ENCODE measurements at places on chromosomes 13 and 19. TPM values are rescaled to one million over a fixed set of nuclear protein-coding genes. Genes with fewer than 3 reads are reported as not detected.
A peak's percentile ranks its signal among the peaks of the same experiment; 100 is the strongest.

The TMEM238 gene
- polyA plus RNA-seq, result 8.1 TPM

The ACP7 gene
- polyA plus RNA-seq, result 0.13 TPM

The SIGLEC8 gene
- not detected for polyA plus RNA-seq

The CRYL1 gene
- polyA plus RNA-seq, result 462 TPM

The GPR183 gene
- polyA plus RNA-seq, result 1.7 TPM

The ZNF221 gene
- polyA plus RNA-seq, result 0.54 TPM

The FLT3LG gene
- 7.4 TPM for polyA plus RNA-seq

The CEACAM5 gene
- not detected for polyA plus RNA-seq

DNA sequence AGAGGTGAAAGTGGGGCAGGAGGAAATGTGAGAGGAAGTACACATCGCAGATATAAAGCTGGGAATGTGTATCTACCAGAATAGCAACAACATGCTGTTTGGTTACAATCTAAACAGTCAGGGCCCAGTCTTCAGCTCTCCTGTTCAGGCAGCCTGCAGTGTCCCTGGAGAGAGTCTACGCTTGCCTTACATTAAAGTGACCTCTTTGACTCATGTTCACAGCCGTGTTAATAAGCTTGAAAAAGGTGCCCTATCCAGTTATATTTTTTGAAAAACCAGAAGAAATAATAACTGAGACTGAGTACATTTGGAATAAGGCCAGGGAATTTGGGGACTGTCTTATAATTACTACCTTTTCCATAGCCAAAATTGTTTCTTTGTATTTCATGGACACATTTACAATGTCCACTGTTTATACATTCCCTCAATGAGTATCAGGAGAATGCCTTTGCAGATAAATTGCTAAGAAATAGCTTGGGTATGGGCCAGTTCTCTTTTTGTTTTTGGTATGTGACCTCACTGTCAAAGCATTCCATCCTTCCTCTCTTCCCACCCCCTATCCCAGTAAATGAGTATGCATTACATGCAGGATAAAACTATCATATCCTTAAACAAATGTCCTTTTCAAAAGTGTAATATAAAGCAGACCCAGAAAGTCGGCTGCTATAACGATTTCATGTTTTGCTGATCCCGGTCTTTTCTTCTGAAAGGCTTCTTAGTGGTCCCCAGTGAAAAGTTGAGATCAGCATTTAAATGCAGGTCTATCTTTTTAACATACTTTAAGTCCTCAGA, 82.6 kb downstream of the PCDH9 start:
- peak; percentile 35 for DNase-seq

DNA sequence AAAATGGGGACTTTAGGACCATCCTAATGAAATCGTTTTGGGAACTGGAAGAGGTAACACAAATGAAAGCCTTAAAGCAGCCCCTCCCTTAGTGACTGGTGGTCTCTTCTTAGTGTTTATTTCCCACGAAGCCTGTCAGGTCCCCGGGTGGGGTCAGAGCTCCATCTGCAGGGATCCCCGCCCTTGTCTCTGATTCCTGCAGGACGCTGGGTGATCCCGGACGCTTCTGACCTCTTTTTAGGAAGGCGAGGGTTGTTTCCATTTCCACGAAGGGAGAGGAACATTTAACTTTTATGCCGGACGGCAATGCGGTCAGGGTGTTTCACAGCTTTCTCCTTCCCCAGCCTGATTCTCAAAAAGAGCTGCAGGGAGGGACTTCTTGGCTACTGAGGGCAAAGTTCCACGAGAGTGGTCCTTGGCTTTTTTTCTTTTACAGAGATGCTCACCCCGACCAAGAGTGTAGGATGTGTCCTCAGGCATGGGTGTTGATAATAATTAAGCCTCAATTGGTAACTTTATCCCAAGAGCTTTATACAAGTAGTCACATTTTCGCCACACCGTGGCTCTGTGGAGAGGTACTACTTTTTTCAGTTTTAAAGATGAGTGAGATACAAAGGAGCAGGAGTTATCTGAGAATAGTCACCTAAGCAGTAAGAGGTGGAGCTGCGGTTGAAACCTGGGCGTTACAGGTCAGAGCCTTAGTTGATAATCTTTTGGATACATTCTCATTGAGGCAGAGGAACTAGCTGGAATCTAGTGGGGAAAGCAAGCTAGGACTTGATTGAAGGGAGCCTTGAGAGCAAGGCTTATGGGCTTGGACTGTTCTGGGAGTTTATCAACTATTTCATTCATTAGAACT, 813 bp downstream of the ZNF284 start:
- DNase-seq, result peak; percentile 29

DNA sequence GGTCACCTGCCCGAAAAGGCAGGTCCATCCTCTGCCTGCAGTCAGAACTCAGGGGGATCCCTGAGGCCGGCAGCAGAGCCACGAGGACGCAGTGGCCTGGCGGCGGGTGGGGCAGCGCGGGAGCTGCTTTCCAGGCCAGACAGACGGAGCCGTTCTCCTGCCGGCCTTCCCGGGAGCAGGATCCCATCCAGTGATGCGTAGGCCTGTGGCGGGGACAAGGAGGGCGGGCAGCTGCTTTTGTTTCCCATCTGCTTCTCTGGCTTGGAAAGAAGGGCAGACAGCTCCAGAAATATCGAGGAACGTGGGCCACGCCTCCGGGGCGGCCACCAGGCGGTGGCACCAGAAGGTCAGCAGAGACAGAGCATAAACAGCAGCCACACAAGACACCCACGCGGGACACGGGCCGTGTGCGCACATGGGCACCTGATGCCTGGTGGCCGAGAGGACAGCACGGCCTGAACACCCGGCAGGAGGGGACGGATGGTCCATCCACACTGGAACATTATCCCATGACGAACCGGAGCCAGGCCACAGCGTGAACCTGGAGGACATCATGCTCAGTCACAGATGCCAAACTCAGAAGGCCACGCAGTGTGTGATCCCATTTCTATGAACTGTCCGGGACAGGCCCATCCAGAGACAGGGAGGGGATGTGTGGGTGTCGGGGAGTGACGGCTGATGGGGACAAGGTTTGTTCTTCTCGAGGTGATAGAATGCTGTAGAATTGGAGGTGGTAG, 13.9 kb upstream of the MKNK2 start:
- DNase-seq, result peak; percentile 40

- DNase-seq, result no peak
Observed at GRCh38 chr19:15161028-15161984, 39.5 kb downstream of the NOTCH3 start.

- DNase-seq, result no peak
Observed at GRCh38 chr19:35207391-35207871, 21.1 kb downstream of the FAM187B start.

- peak; percentile 55 for DNase-seq
Observed at GRCh38 chr19:45152504-45153338, 8.1 kb downstream of the NKPD1 start.

DNA sequence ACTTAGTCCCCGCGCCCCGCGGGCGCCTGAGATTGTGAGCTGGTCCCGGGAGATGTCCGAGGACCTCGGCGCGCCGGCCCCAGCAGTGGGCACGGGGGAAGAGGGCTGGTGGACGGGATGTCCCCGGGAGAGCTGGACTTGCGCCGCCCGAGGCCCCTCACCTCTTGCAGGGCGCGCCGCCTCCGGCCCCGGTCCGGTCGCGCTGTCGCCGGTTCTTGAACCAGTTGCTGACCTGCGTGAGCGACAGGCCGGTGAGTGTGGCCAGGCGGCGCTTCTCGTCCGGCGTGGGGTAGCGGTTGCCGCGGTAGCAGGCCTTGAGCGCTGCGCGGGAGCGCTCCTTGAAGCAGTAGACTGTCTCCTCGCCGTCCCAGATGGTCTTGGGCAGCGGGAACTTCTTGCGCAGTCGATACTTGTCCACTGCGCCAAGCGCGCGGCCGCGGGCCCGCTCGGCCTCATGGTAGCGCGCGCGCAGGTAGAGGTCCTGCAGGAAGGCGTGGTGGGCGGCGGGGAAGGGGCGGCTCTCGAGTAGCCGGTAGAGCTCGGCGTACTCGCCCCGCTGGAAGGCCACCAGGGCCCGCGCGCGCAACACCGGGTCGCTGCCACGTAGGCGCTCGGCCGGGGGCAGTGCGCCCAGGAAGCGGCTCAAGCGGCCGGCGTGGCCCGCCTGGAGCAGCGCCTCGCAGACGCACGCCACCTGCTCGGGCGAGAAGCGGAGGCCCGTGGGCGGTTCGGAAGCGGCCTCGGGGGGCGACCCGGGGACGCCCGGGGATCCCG, 984 bp downstream of the SIX5 start:
- DNase-seq, result peak; percentile 75

DNA sequence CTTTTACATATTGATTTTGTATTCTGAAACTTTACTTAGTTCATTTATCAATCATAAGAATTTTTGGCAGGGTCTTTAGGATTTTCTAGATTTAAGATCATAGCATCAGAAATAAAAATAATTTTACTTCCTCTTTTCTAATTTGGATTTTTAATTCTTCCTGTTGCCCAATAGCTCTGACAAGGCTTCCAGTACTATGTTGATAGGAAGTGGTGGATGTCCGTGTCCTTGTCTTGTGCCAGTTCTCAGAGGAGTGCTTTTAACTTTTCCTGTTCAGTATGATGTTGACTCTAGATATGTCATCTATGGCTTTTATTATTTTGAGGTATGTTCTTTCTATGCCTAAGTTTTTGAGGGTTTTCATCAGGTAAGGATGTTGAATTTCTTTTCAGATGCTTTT, 7.7 kb upstream of the KIR2DL4 start:
- DNase-seq, result no peak

GRCh38 chr13:74367193-74367592, 233.0 kb upstream of the KLF12 start:
- no peak for DNase-seq

GRCh38 chr13:77430377-77430951, 103.6 kb upstream of the MYCBP2 start:
- no peak for DNase-seq

GRCh38 chr13:31408927-31409326, 209.2 kb downstream of the B3GLCT start:
- DNase-seq, result no peak

GRCh38 chr13:90943946-90944345, 403.5 kb upstream of the MIR17HG start:
- no peak for DNase-seq

GRCh38 chr13:45482571-45483173, 17.9 kb downstream of the COG3 start:
- peak; percentile 5 for DNase-seq

GRCh38 chr13:76663592-76664335, 222.4 kb downstream of the KCTD12 start:
- no peak for DNase-seq

- DNase-seq, result no peak
Observed at GRCh38 chr19:2187159-2187558, 23.4 kb downstream of the DOT1L start.

DNA sequence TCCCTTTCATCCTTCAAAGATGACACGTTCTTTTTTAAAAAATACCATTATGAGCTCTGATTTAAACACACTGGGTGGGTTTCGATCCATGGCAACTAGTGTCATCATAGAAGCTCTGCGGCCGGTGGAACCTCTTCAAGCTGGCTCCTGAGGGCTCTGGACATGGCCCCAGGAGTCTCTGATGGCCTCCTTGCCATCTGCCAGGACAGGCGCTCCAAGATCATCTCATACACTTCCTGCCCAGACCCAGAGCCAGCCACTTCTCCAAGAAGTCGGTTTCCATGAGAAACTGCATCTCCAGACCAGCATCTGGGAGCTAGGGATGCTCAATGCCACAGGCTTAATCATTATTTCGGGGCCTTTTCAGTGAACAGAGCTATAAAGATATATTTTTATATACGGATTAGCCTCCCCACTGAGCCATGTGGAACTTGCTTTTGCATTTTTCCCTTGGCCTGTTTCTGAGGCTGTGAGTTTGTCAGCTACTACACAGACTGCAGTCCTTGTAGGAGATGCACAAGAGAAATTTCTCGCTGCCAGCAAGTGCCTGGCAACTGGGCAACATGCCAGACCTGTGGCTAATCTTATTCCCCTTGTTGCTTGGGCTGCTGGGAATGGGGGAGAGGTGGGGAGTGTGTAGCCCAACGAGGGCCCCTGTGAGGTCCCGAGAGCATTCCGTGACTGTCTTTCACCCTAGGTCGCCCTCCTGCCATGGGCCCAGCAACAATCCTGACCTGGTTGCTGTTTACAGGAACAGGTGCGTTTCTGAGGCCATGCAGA, 15.9 kb downstream of the SUGP1 start:
- no peak for DNase-seq

DNA sequence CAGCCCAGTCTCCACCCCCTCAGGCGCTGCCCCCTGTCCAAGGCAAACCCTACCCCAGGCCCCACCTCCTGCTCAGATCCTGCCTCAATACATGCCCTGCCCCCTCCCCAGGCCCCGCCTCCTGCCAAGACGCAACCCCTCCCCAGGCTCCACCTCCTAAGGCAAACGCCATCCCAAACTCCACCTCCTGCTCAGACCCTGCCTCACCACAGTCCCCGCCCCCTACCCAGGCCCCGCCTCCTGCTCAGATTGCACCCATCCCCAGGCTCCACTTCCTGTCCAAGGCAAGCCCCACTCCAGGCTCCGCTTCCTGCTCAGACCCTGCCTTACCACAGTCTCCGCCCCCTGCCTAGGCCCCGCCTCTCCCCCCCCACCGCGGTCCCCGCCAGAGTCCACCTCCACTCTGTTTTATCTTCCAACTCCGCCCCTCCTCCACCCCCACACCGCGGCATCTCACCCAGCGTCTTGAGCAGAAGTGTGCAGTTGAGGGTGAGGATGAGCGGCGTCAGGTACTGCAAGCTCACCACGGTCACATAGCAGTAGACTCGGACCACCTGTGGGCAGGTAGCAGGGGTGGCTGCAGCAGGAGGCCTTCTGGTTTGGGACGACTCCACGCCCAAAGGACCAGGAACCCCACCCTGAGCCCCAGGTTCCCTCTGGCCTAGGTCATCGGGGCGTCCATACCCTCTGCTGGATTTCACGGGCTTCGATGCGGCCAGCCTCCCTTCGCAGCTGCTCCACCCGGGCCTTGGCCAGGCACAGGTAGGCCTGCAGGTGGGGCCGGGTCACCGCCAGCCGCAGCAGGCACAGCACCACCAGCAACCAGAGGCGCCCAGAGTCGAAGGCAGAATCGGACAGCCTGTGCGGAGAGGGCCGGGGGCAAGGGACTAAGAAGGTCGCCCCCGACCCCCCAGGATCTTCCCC, 17.7 kb downstream of the TMEM161A start:
- peak; percentile 94 for DNase-seq

- DNase-seq, result no peak
Observed at GRCh38 chr13:82298106-82298505, 1584.2 kb downstream of the SLITRK1 start.

- DNase-seq, result no peak
Observed at GRCh38 chr19:51375504-51376221, 3.2 kb upstream of the NKG7 start.
